Left lobe of liver (tissue), 2 donors: ENCODE measurements at places on chromosomes 11 and 22.
A peak's percentile ranks its signal among the peaks of the same experiment; 100 is the strongest.

- DNase-seq: no peak
These were observed 9.4 kb downstream of the TOB2 start for GRCh38 chr22:41437198-41437597.

GRCh38 chr11:59614277-59615119 lies 1.1 kb downstream of the OSBP start:
- no peak for DNase-seq

DNA sequence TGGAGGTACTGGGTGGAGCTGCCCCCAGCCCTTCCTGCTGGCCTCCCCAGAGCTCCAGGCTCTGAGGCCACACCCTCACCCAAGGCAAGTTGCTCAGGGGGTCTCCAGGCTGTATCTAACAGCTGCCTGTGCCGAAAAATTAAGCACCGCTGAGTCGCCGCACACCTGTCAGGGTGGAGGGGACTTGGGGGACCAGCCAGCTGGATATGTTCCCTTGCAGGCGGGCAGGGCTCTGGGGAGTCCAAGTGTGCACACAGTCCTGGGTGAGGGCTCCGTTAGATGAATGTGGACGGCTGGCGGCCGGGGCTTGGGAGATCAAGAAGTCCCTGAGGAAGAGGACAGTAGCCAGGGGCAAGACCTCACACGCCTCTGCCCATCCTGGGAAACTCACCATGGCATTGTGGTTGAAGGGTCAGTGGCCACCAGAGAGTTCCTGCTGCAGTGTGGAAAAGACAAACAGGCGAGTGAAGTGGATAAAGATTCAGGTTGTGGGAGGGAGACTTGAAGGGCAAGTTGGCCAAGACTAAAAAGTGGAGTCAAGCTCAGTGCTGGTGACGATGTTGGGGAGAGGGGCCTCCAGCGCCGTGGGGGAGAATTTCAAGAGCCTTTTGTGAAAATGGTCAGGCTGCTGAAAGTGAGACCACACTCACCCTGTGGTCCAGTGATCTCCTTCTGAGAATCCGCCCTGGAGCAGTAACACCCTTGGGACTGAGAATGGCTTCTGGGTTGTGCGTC lies 69.6 kb downstream of the CDKN1C start:
- no peak for DNase-seq

DNA sequence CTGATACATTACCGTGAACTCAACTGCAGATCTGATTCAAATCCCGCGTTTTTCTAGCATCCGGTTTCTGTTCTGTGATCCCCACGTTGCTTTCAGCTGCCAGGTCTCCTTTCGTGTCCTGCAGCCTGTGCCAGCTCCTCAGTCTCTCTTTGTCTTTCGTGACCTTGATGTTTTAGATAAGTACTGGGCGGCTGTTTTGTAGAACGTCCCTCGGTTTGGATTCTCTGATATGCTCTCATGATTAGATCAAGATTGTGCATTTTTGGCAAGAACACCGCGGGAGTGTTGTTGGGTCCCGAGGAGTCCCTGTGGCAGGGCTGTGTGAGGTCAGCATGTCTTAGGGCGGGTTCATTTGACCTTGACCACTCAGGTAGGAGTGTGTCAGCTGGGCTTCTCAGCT lies 38.6 kb downstream of the KCNQ1 start:
- DNase-seq: no peak

DNA sequence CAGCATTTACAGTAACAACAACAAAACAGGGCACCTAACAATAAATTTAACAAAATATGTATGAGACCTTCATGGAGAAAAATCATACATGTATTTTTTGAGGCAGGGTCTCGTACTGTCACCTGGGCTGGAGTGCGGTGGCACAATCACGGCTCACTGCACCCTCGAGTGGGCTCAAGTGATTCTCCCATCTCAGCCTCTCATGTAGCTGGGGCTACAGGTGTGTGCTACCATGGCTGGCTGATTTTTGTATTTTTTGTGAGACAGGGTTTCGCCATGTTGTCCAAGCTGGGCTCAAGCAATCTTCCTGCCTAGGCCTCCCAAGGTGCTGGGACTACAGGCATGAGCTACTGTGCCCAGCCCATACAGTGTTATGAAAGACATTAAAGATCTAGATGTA lies 278.1 kb downstream of the SWAP70 start:
- DNase-seq: no peak

- no peak for DNase-seq
These were observed 46.6 kb downstream of the CHRDL2 start for GRCh38 chr11:74684661-74685060.

DNA sequence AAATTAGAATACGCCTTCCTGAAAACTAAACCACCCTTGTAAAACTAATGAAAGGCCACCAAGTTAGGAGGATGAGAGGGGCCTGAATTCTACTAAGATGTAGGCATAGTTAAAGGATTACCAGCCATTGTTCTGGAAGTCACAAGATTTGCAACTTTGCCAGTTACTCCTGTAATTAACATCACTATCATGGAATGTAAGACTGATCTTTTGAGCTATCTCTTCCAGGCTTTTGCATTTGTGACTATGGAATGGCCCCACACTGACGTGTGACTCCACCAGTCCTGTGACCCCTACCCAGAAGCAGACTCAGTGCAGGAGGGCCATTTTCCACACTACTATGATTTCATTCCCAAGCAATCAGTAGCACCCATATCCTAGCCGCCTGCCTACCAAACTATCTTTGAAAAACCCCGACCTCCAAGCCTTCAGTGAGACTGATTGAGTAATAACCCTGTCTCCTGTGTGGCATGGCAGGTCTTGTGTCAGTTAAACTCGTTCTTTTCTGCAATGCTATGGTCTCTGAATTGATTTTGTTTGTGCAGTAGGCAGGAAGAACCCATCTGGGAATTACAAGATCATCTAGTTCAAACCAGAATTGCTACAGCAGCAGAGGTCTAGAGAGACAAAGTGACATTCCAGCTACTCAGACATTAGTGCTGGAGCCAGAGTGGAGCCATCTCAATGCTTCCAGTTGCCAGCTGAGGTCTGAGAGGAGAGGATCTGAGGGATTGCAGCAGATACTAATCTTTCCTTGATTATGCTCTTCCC lies 1.9 kb upstream of the CTSF start:
- no peak for DNase-seq

DNA sequence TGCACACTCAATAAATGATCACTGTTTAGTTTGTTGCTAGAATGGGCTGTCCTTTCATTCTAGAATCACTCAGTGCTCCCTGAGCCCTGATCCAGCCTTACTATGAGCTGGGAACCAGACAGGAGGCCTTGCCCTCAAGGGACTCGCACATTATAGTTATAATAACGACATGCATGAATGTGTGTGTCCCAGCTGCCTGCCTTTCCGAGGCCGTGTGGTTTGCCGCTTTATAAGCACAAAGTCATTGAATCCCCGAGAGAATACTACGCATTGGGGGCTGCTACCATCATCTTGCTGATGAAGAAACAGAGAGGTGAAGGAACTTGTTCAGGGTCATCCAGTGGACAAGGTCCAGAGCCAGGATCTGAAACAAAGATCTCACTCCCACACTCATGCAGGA lies 75.7 kb downstream of the NFAM1 start:
- DNase-seq: no peak

- no peak for DNase-seq
These were observed 134.1 kb downstream of the ARHGAP42 start for GRCh38 chr11:100821198-100821597.

GRCh38 chr22:37951305-37951704 lies 2.1 kb downstream of the C22orf23 start:
- DNase-seq: no peak

DNA sequence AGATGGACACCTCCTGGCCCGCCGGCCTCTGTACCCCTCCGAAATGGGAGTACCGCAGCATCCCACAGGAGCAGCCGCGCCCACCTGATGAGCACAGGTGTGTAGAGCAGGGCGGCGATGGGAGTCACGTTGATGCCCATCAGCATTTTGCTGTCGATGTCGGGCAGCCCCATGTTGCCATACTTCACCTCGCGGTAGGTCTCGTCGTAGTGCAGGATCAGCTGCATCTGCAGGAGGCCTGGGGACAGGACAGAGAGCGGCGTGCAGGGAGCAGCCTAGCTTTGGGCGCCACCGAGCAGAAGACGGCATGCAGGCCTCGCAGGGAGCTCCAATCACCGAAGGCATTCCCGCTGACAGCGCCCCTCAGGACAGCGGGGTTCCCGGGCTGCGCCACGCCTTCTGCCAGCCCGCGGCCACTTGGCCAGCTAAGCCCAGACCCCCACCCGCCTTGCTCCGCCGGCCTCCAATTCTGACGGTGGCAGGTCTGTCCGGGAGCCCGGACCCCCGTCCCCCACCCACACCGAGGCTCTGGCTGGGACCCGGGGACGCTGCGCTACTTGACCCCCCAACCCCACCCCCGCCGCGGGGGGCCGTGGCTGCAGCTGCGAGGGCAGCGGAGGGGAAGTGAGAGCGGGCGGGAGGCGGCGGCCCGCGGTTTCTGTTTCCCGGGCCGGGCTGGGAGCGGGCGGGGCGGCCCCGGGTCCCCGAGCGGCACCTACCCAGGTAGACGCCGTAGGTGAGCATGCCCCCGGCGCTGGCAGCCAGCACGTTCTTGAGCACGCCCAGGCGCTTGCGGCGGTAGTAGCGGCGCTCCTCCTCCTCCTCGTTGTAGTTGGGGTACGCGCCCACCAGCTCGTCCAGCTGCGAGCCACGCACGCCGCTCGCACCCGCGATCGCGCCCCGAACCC lies 705 bp downstream of the UNC93B1 start:
- no peak for DNase-seq

- DNase-seq: peak; percentile 58
These were observed 64.9 kb downstream of the ENDOD1 start for GRCh38 chr11:95154514-95154913.

DNA sequence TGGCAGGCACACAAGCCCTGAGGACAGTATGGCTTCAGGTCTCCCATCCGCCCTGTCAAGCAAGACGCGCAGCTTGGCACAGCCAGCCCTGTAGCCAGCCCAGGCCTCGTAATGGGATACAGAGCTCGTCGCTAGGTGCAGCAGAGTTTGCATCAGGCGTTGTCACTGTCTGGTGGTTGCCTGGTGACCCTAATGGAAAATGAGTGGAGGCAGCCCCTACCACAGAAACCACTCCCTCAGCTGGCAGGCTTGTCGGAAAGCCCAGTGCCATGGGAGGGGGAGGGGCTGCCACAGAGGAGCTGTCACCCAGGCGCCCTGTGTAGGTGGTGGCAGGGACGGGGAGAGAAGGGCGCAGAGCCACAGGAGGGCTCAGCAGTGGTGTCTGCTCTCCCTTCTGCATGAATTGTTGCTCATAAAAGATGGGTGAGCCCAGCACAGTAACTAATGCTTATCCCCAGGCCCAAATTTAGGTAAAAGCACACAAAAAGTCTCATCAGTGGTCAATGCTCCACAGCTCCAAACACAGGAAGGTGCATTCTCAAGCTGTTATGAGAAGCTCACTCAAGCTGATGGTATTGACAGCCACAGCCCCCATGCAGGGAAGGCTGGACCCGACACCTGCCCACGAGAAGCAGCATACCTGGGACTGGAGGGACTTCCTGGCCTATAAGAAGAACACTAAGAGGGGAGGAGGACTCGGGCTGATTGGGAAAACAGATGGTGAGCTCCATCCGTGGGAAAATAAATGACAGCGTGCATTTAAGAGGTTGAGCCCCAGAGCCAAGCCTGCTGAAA lies 164.6 kb downstream of the ETS1 start:
- DNase-seq: no peak

- DNase-seq: no peak
These were observed 88.7 kb downstream of the STIM1 start for GRCh38 chr11:3944198-3944597.

DNA sequence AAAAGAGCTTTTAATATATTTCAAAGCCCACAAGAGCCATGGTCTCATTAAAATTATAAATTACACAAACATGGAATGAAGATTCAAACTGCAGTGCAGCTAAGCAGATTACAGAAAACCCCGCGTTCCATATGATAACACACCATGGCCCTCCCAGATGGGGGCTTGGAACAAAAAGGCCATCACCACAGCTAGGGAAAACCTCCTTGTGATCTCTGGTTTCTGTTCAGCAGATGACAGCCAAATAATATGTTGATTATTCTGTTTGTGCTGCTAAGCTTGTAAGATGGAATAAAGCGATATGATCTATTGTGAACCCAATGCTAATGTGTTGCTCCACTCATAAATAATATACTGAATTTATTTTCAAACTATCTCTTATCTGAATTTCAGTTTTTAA lies 28.5 kb downstream of the IMMP1L start:
- no peak for DNase-seq

DNA sequence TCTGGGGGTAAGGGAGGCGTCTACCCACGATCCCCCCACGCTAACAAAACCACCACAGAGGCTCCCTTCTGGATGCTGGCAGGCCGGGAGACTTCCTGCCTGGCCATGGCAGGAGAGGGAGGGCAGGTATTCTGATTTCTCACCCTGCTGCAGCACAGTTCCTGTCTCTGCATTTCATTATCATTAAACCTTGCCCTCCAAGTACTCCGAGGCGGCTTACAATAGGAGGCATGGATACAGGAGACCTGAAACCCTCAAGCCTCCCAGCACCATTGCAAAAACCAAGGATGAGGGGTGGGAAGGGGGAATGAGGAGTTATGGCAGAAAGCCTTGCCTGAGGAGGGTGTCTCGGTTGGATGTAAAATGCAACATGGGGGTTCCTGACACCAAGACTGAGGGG lies 44.1 kb upstream of the MN1 start:
- DNase-seq: peak; percentile 33

GRCh38 chr11:27100534-27100933 lies 59.9 kb downstream of the BBOX1 start:
- no peak for DNase-seq

GRCh38 chr11:62919898-62920640 lies 1.1 kb downstream of the CHRM1 start:
- DNase-seq: no peak
